ENCODE measurements at places on chromosomes 5 and 9.
A peak's percentile ranks its signal among the peaks of the same experiment; 100 is the strongest.

DNA sequence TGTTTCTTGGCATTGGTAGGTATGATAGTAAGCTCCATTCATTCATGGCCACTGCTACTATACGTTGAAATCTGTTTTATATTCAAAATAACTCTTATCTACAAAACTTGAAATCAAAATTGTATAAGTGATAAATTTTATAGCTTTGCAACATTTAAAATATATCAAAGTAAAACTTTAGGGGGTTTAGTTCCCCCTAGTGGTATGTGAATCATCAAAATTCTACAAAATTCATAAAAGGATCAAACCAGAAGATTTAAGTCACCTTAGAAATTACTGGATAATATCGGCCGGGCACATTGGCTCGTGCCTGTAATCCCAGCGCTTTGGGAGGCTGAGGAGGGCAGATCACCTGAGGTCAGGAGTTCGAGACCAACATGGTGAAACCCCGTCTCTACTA lies 243.0 kb upstream of the CDH18 start:
- DNase-seq, result no peak

GRCh38 chr9:27880156-27880555 lies 306.9 kb upstream of the C9orf72 start:
- no peak for DNase-seq

DNA sequence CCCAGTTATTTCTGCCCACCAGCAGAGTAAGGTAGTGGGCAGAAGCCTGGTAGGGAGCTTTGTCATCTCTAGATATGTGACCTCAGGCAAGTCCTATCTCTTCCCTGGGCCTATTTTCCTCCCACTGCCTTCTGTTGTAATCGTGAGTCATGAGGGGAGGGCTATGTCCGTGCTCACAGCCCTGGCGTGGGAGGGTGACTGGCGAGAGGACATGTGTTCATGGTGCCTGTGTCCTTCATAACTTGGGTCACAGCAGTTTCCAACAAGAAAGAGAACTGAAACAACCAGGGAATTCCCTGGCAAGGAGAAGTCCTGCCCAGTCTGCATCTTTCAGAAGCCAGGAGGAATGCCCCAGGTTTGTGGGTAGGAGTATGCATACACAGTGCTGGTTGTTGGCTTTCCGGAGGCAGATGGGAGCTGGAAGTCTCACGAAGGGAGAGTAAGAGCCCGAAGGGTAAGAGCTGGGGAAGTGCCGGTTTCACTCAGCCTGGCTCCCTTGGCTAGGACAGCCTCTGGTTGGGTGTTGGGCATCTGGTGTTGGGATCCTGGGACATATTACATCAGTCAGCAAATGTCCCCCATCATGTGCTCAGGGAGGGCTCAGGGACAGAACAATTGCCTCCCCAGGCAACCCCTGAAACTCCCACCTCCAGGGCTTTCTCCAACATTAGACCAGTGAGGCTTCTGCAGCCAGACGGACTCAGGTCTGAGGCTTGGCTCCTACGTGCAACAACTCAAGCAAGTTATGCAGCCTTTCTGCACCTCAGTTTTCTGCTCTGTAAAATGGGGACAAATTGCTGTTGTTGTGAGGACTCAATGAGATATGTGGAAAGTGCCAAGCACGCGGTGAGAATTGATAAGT lies 4.3 kb upstream of the TIFAB start:
- DNase-seq, result peak; percentile 29

DNA sequence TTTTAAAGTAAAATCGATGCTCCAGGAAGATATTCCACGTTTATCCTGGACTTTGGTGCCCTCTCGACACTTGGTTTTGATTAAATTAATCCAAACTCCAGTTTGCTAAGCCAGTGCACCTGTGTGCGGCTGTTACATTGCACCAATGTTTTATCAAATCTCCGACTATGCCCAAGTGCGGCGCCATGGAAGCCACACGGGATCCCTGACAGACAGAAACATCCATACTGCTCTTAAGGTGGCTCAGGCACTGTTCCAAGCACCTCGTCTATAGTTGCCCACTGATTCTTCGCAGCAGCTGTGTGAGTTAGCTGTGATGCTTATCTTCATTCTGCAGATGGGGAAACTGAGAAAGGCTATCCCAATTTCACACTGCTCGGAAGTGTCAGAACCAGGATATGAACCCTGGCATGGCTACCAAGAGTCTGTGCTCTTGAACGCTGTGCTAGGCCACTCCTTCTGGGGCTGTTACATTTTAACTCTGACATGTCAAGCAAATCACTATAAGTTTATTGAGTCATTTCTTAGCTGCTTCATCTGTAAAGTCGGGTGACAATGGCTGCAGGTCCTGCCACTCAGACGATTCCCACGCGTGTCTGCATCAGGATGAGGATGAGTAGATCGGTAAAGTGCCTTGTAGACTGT lies 113.0 kb downstream of the ADAMTS2 start:
- no peak for DNase-seq

- no peak for DNase-seq
Measured at GRCh38 chr5:57745700-57746651, 263.4 kb upstream of the ACTBL2 start.

- DNase-seq, result no peak
Measured at GRCh38 chr9:79551586-79551985, 20.2 kb upstream of the TLE4 start.

DNA sequence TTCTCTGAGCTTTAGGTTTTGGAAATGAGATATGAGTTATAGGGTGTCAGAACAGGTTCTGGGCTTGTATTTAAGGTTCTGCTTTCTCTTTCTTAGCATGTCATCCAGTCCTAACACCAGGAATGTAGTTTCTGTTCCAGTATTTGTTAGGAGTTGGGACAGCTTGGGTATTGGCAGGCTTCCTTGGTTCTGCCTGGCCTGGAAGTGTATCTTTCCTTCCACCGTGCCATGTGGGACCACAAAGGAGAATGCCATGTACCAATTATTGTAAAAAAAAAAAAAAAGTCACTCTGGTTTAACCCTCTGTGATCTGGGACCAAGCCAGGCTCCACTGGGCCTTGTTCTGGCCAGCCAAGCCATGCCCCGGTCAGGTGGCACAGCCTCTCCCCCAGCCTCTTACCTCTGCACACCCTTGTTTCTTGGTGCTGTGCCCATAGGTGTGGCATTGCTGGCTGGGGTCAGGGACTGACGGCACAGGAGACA lies 47.8 kb downstream of the ARHGAP26 start:
- DNase-seq, result no peak

- DNase-seq, result no peak
Measured at GRCh38 chr5:36502608-36503007, 103.8 kb upstream of the SLC1A3 start.

DNA sequence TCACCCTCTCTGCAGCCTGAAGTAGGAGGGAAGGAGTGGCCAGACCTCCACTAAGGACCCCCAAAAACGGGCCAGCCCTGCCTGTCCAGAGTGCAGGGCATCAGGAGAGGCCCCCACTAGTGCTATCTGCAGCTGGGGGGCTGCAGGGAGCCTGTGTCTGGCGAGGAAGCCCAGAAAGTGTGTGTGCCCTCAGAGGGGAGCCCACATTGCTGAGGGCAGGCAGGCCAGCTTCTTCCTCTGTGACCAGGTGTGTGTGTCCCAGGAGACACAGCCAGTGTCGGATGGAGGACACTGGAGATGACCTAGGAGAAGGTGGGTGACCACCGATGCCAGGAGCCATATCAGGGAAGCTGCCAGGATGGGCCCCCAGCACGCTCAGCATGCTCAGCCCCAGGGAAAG lies 218.7 kb downstream of the IRX2 start:
- DNase-seq, result no peak

- DNase-seq, result no peak
Measured at GRCh38 chr9:122318284-122318683, 52.5 kb upstream of the PTGS1 start.

DNA sequence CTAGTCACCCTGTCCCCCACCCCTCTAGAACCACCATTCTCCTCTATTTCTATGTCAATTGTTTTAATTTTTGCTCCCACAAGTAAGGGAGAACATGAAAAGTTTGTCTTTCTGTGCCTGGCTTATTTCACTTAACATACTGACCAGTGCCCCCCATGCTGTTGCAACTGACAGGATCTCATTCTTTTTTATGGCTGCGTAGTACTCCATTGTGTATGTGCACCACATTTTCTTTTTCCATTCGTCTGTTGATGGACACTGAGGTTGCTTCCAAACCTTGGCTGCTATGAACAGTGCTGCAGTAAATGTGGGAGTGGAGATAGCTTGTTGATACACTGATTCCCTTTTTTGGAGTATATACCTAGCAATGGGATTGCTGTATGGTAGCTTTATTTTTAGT lies 7.4 kb upstream of the TERT start:
- DNase-seq, result no peak

DNA sequence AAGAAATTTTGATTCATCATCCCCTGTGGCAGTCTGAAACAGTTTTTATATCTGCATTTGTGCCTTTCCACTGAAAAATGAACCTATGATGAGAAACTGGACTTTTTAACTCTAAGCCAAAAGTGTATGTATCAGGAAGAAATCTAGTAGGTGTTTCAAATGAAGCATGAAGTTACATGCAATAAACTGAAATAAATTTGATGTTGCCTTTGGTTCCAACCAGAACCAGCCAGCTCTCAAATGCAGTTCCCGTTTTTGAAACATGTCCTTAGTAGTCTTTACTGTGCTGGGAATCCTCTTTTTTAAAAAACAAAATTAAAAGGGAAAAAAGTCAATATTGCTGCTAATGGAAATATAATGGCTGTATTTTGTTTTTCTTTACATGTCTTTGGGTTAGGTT lies 43.9 kb downstream of the HACD4 start:
- no peak for DNase-seq

- no peak for DNase-seq
Measured at GRCh38 chr5:151585970-151586369, 5.2 kb downstream of the FAT2 start.

DNA sequence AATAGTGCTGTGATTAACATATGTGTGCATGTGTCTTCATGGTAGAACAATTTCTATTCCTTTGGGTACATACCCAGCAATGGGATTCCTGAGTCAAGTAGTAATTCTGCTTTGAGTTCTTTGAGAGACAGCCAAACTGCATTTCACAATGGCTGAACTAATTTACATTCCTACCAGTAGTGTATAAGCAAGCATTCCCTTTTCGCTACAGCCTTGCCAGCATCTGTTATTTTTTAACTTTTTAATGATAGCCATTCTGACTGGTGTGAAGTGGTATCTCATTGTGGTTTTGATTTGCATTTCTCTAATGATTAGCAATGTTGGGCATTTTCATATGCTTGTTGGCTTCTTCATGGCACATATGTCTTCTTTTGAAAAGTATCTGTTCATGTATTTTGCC lies 308.5 kb downstream of the ARRDC3 start:
- DNase-seq, result no peak

- no peak for DNase-seq
Measured at GRCh38 chr9:68896486-68896885, 117.4 kb downstream of the PRKACG start.

- DNase-seq, result no peak
Measured at GRCh38 chr9:94188246-94188645, 70.9 kb upstream of the ZNF169 start.

- DNase-seq, result no peak
Measured at GRCh38 chr5:1013238-1013947, 4.8 kb downstream of the NKD2 start.

DNA sequence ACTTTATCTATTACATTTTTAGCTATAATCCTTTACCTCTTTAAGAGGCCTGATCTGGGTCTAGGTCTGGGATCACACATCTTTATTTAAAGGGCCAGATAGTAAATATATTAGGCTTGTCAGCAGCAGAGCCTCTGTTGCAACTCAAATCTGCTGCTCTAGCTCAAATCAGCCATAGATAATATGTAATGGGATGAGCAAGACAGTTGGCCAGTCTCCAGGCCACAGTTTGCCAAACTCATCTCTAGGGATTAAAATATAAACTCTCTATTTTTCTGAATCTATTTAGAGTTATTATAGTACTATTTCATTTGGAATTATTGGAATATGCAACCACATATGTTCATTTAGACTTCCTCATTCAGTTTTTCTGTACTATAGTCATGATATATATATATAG lies 115.9 kb upstream of the MINAR2 start:
- DNase-seq, result no peak

DNA sequence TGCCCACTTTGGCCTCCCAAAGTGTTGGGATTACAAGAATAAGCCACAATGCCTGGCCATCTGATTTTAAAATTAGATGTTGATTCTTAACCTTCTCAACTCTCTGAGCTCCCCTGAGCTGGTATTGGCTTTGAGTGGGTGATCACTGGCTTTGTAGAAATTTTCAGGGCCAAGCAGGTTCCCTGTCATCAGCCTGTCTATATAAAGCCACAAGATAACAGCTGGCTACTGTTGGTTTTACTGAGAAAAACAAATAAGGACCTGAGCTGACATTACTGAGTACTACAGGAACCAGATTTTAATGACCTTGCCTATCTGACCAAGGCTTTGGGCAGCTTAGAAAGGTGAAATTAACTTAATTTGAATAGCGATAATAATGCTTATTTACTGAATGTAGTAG lies 153.6 kb downstream of the MSX2 start:
- no peak for DNase-seq

DNA sequence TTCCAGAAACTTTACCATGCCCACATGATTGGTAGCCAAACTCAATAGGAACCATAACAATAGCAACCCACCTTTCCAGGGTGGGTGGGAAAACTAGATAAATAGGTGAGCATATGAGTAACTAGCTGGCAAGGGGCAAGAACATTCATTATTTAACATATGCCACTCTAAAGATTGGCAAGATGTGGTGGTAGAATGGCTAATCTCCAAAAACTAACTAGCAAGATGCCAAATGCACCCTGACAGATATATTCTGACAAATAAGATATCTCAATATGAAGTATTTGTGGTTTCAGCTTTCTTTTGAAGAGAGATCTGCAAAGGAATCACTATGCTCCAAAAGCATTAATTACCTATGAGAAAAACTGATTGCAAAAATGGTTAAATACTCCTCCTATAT lies 895.6 kb downstream of the TLE1 start:
- DNase-seq, result no peak

- no peak for DNase-seq
Measured at GRCh38 chr9:128627906-128628305, 28.7 kb downstream of the DYNC2I2 start.

DNA sequence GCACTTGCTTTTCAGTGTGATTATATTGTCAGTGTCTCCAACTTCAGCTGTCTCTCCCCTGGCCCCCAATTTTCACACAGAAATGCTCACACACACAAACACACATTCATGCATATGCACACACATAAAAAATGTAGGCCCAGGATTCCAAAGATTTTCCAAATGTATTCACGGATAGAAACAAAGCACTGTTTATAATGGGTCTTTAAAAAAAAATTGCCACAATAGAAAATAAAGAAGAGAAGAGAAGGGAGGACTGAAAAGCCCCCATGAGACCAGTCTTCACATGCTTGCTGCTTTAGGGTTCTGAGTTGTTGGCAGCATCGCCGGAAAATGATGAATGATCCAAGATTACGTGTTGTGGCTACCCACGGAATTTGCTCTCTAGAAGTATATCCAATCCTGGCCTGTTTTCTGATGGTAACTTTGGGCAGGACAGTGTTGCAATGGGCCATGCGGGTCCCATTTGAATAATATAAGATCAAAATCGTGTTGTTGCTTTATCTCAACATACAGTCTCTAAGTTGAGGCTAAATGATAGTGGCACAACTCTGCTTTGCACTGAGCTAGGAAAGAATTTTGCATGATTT lies 36.2 kb upstream of the ACO1 start:
- no peak for DNase-seq

GRCh38 chr9:95508968-95509850 lies 7.6 kb downstream of the PTCH1 start:
- peak; percentile 74 for DNase-seq

GRCh38 chr5:56490971-56491468 lies 257.9 kb upstream of the ANKRD55 start:
- peak; percentile 14 for DNase-seq

- DNase-seq, result no peak
Measured at GRCh38 chr9:111966861-111967291, 70.3 kb downstream of the UGCG start.
